Spleen (tissue), 13 donors: ENCODE measurements at places on chromosomes 3 and 15. TPM values are rescaled to one million over a fixed set of nuclear protein-coding genes. Genes with fewer than 3 reads are reported as not detected.
A peak's percentile ranks its signal among the peaks of the same experiment; 100 is the strongest.

- peak overlapping the region; percentile 6 for H3K27ac ChIP-seq
- H3K36me3 ChIP-seq: no peaks in the 10 kb centered on the region
- no peak overlapping the region for H3K4me3 ChIP-seq
- no peaks in the 10 kb centered on the region for H3K27me3 ChIP-seq
- no peak for DNase-seq
Observed at GRCh38 chr3:195221876-195222617, 48.9 kb downstream of the XXYLT1 start.

DNA sequence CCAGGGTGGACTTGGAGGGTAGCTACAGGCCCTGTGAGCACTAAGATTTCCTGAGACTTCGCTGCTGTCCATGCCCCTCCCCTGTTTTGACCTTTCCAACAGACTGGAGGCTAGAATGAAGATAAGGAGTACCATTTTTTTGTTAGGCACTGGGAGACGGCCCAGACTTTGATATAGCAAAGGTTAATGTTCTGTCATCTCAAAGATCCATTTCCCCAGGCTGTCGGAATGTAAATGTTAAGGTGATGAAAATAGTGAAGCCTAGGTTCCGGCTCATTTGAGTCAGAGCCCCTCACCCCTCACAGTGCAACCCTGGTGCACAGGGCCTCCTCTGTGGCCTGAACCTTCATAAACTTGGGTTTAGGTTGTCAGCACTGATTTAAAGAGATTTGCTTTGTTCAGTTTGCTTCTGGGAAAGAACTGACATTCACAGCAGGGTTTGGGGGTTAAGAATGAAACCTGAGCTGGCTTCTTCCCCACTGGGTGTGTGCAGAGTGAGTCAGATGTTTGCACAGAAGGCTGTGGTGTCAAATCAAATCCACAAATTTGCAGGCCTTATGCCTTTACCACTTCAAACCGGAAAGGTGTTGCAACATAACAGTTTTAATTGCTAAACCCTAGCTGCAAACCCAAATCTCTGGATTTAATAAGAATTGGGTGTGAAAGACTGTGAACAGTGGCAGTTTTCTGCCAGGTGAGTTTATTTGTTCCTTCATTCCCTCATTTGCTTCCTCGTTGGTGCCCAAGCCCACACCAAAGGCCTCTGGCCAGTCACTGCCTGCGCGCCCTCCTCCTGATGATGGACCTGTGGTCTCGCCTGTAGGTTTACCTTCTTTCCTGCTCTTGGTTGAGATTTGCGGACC is 20.6 kb upstream of the KCTD6 start:
- peak overlapping the region; percentile 4 for H3K27ac ChIP-seq
- H3K4me3 ChIP-seq: no peak overlapping the region
- peaks cover 21% of the 10 kb centered on the region for H3K4me1 ChIP-seq

GRCh38 chr15:29872716-29873115 is 50.4 kb upstream of the TJP1 start:
- no peaks in the 10 kb centered on the region for H3K27me3 ChIP-seq
- peaks cover 17% of the 10 kb centered on the region for H3K4me1 ChIP-seq
- no peak for DNase-seq

GRCh38 chr3:142523921-142524566 is 54.5 kb downstream of the ATR start:
- H3K27ac ChIP-seq: no peak overlapping the region
- DNase-seq: no peak
- H3K4me3 ChIP-seq: no peak overlapping the region
- no peaks in the 10 kb centered on the region for H3K27me3 ChIP-seq
- H3K4me1 ChIP-seq: no peaks in the 10 kb centered on the region

DNA sequence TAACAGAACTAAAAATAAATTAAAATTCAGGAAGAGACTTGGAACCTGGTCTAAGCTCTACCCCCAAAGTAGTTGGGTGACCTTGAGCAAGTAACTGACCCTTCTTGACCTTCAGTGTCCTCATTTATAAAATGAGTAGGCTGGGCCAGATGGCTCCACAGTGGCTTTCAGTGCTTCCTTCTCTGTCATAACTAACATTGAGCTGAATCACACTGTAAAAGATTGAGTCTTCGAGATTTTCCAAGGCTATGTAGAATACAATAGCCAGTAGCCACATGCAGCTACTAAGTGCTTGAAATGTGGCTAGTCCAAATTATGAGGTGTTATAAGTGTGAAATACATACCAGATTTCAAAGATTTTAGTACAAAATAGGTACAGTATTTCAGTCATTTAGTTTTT is 313.3 kb downstream of the MECOM start:
- no peaks in the 10 kb centered on the region for H3K36me3 ChIP-seq
- no peaks in the 10 kb centered on the region for H3K4me1 ChIP-seq
- H3K27ac ChIP-seq: no peak overlapping the region

DNA sequence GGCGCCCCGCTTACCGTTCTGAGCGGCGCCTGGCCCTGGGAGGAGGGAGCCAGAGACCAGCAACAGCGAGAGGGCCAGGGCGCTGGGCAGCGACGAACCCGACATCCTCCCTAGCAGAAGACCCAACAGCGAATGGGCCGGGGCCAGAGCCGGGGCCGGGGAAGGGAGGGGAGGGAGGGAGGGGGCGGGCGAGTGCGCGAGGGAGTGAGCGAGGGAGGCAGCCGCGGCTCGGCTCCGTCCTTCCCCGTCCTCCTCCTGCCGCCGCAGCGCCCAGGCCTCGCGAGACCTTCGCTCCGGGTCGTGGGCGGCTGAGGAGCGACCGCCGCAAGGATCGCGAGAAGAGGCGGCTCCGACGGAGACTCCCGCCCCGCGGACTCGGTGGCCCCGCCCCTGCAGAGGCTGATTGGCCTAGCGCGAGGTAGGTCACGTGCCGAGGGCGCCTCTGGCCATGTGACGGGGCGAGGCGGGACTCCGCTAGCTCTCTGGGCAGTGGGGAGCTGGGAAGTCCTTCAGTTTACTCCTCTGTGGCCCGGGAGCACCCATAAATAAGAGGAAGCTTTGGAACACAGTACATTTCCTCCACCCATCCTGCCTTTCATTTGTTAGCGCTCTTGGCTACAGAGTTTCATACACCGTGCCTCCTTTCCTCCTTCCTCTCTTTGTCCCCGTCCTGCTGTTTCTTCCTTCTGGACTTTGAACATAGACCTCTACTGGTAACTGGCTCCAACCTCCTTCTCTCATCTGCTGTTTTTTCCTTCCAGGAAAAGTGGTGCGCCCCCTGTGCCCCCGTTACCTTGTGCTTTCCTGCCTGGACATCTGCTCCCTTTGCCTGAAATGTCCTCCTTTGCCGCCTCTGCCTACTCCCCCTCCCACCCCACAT is at the start of gene NPTN:
Gene NPTN (minus strand): TSS at position 279 of the 880 bp plus-strand sequence. CDS start 174 bp downstream, at position 105.
- H3K27me3 ChIP-seq: no peaks in the 10 kb centered on the region
- no peaks in the 10 kb centered on the region for H3K36me3 ChIP-seq
- peak within 1 kb of the TSS; percentile 96 for H3K27ac ChIP-seq
- H3K4me1 ChIP-seq: peaks cover 51% of the 10 kb centered on the region
- DNase-seq: peak; percentile 100
- H3K4me3 ChIP-seq: peak within 1 kb of the TSS; percentile 74

Gene IL16
- 140 TPM for total RNA-seq

- no peaks in the 10 kb centered on the region for H3K27me3 ChIP-seq
- no peak overlapping the region for H3K4me3 ChIP-seq
- H3K27ac ChIP-seq: no peak overlapping the region
- DNase-seq: no peak
- peaks cover 8% of the 10 kb centered on the region for H3K4me1 ChIP-seq
Observed at GRCh38 chr15:31554261-31554660, 227.6 kb downstream of the KLF13 start.
